ENCODE measurements at places on chromosomes 4 and X.
A peak's percentile ranks its signal among the peaks of the same experiment; 100 is the strongest.

DNA sequence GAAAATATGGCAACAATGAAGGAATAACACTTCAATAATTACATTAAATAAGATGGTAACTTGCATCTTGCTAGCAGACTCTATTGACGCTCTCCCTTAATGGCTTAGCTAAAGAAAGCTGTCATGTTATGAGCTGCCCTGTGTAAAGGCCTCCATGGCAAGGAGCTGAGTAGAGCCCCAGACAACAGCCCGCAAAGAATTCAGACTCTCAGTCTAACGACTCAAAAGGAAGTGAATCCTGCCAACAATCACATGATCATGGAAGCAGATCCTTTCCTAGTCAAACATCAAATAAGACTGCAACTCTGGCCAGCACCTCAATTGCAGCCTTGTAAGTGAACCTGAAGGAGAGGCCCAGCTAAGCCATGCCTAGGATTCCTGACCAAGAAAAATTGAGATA lies 157.6 kb downstream of the MAB21L2 start:
- DNase-seq = no peak

DNA sequence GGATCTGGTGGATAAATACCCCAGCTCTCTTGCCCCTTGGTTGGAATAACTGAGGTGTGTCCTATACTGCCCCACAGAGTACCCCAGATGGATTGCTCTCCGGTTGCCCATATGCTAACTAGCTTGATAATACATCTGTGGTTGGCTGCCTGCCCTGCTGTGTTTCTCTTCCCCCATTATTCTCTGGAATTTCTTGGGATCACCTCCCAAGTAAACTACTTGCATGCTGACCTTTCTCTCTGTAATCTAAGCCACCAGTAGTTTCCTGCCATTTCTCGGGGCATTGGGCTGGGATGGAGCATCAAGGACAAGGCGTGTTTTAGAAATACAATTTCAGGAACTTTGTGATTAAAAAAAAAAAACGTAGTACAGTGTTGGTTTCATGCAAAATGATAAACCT lies 25.2 kb downstream of the PPP1R2C start:
- DNase-seq = no peak

GRCh38 chrX:15985937-15986336 lies 131.3 kb upstream of the AP1S2 start:
- peak; percentile 64 for DNase-seq

- DNase-seq = peak; percentile 16
Measured at GRCh38 chr4:109294006-109294405, 8.5 kb downstream of the COL25A1 start.

- no peak for DNase-seq
Measured at GRCh38 chr4:137993232-137993631, 248.9 kb downstream of the SLC7A11 start.

GRCh38 chr4:108355186-108355901 lies 186.6 kb upstream of the LEF1 start:
- DNase-seq = no peak

GRCh38 chrX:133350751-133351150 lies 64.5 kb downstream of the GPC4 start:
- DNase-seq = no peak

GRCh38 chr4:122842392-122842791 lies 15.8 kb downstream of the FGF2 start:
- DNase-seq = no peak

DNA sequence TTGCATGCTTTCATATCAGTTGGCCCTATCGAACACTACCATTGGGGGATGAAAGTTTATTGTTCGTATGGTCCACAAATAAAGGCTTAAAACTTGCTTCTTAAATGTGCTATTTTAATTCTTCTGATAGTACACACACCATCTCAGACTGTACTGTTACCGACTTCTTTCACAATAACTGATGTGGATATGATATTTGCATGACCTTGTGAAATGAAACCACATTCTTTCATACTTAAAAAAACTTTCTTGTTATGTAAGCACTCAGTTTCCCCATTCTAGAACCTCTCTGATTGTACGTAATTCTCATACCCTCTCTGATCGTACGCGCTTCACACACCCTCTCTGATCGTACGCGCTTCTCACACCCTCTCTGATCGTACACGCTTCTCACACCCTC lies 12.0 kb upstream of the WDR19 start:
- DNase-seq = no peak

DNA sequence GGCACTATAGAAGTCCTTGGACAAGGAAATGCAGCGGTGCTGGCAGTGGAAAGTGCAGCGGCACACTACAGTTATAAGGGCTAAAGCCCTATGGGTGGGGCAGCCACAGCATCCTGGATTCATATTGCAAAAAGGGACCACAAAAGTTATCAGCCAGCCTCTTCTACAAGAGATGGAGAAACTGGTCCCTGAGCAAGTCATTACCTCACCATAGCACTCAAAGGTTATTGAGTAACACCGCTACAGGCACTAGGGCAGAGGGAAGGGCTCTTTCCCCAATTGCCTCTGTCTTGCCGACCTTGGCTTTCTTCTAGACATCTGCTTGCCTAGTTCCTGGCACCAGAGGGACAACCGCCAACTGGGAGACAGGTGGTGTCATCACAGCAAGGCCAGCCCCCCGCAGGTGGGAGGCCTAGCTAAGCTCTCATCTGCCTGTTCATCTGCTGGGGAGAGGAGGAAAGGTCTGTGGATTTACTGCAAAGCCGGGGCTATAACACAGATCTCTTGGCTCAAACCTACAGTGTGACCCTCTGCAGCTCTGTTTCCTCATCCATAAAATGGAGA lies 600.0 kb downstream of the BCOR start:
- no peak for DNase-seq

GRCh38 chr4:158197194-158197776 lies 13.0 kb upstream of the TMEM144 start:
- no peak for DNase-seq

DNA sequence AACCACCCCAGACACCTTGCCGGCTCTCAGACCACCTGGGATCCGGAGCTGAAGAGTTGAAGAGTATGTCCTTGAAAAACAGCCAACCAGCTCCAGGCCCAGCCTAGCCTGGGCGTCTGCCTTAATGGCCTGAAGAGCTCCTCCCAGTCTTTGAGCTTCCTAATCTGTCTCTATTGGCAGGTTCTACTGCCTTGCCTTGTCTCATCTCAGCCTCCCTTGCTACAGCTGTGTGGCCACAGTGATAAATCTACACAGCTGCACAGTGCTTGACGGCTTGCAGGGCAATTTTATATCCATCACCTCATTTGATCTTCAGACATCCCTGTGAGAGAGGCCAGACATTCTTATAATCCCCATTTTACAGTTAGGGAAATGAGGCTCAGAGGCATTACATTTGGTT lies 19.9 kb downstream of the AWAT2 start:
- DNase-seq = no peak

DNA sequence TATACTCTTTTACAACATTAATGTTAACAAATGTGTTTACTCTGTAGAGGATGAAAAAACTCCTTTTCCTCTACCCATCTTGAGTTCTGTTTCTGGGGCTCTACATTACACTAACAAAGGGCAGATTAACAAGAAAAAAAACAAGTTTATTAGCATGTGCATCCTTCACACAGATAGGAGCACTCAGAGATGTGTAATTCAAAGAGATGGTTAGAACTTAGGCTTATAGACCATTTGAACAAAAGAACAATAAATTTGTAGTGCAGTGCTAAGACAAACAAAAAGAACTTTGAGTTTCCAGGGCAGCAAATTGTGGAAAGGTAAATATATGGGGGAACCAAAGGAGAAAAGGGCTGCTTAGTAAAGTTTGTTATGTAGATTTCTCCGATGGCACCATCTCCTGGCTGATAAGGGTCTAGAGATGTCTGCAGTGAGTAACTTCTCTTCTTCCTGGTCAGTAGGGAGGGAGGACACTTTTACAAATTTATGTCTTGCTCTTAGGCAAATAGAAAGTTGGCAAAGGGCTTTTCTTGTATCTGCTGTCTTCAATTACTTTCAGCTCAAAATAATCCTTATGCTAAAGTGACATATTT lies 1249.9 kb upstream of the TENM3 start:
- no peak for DNase-seq

DNA sequence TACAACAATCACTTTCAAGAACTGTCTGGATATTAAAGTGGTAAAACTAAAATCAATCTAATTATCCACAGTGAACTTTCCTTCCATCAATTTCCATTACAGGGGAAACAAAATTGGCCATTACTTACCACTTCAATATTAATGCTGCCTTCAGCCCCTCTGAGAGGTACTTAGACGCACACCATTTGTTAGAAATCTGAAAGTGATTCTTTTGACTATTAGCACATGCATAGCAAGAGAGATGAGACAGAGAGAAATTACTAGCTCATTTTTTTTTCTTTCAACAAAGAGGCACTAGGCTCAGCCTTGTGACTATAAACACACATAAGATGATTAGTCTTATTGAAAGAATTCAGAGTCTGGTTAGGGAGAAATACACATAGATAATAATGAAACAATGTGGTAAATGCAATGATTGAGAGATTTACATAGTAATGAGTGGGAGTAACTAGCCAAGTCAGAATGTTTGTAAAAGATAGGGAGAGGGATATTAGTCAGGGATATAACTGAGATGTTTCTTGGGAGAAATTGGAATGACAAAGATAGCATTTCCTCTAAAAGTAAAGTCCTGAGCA lies 93.3 kb downstream of the YIPF7 start:
- no peak for DNase-seq

DNA sequence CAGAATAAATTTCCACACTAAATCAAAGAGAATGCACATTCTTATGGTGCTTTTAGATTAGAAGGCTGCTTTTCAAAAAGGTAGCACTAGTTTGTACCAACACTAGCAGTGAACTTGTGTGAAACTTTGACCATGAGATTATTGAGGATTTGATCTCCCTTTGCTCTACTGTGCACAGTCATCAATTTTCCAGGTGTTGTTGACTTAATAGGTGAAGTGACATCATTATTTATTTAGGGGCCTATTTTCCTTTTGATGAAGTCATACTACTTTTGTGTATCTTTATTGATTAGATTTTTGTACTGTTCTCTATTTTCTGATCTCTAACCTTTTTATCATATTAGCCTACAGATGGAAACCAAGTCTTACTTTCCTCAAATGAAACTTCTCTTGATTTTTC lies 507.9 kb upstream of the LCORL start:
- DNase-seq = no peak

- no peak for DNase-seq
Measured at GRCh38 chr4:39047681-39048080, 14.4 kb upstream of the KLHL5 start.

- no peak for DNase-seq
Measured at GRCh38 chr4:10639664-10640063, 44.9 kb downstream of the CLNK start.

DNA sequence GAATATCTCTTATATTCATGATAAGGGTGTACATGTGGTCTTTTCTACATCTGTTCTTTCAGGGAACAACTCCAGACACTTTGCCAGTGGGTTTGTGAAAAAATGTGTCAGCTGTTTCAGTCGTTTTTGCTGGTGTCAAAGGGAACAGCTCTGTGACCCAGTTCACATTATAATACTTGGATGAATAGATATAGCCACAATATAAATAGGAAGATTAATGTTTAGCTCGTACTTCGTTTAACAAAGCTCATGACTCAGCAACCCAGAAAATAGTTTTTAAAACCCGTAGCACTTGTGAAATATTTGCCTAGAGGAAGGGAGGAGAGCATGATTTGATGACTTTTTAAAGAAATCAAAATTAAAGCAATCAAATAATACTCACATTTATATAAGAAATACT lies 7.9 kb downstream of the LIAS start:
- no peak for DNase-seq

- no peak for DNase-seq
Measured at GRCh38 chr4:138300616-138301015, 58.5 kb upstream of the SLC7A11 start.

- DNase-seq = no peak
Measured at GRCh38 chr4:35673137-35673536, 571.2 kb downstream of the ARAP2 start.

- no peak for DNase-seq
Measured at GRCh38 chr4:86307432-86307831, 52.4 kb downstream of the MAPK10 start.

- no peak for DNase-seq
Measured at GRCh38 chr4:70651864-70652506, 14.3 kb downstream of the JCHAIN start.

- no peak for DNase-seq
Measured at GRCh38 chrX:2548711-2549423, 48.1 kb upstream of the DHRSX start.

DNA sequence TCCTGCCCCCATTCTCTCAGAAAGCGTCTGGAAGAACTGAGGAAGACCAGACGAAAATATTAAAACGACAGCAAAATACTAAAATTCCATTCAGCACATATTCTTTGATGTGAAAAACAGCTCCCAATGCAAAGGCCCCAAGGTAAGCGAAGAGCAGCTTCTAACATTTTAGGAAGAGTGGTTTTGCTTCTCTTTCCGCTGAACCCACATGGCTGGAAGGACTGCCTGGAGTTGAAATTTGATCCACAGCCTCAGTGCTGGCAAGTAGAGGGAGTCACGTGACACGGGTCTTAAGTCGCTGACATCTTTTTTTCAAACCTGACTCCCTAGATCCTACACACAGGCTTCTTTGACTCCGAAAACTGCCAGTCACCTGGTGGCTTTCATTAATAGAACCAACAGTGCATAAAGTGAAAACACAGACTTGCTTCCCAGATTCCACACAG lies at the start of gene FAM13A:
TSS of gene FAM13A (minus strand) at position 233 of the 446 bp plus-strand sequence. CDS start at position 12, 221 bp downstream.
- DNase-seq = no peak

GRCh38 chr4:186037692-186038658 lies 31.0 kb upstream of the TLR3 start:
- DNase-seq = no peak

- DNase-seq = no peak
Measured at GRCh38 chr4:152115118-152115517, 354.3 kb upstream of the GATB start.

- DNase-seq = no peak
Measured at GRCh38 chr4:80128941-80129340, 55.9 kb upstream of the ANTXR2 start.

DNA sequence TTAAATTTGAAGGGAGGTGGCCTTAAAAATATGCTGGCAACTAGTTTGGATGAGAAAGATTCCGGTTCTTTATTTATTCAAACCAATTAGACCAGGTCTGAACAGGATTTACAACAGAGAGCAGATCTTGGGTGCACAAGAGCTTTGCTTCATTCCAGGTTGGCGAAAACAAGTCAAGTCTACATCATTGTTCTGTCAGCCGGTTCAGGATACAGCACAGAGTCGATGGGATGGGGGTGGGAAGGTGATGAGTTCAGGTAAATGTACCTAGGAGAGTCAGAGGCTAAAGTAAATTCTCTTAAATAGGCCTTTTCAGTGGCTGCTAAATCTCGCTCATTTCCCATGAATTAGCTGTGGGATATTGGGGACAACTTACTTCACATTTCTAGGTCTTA lies 882 bp upstream of the STIM2 start:
- DNase-seq = no peak

GRCh38 chr4:16118090-16118489 lies 34.3 kb upstream of the PROM1 start:
- DNase-seq = no peak

GRCh38 chrX:13990126-13990800 lies 39.4 kb downstream of the GEMIN8 start:
- DNase-seq = no peak

DNA sequence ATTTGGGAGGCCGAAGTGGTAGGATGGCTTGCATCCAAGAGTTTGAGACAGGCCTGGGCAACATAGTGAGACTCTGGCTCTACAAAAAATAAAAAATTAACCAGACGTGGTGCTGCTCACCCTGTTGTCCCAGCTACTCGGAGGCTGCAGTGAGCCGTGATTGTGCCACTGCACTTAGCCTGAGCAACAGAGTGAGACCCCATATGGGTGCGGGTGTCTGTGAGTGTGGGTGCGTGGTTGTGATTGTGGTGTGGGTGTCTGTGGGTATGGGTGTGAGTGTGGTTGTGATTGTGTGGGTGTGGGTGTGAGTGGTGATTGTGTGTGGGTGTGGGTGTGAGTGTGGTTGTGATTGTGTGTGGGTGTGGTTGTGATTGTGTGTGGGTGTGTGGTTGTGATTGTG lies 114.6 kb downstream of the UBE2K start:
- peak; percentile 10 for DNase-seq
